ENCODE measurements at places on chromosomes 7 and 10.

DNA sequence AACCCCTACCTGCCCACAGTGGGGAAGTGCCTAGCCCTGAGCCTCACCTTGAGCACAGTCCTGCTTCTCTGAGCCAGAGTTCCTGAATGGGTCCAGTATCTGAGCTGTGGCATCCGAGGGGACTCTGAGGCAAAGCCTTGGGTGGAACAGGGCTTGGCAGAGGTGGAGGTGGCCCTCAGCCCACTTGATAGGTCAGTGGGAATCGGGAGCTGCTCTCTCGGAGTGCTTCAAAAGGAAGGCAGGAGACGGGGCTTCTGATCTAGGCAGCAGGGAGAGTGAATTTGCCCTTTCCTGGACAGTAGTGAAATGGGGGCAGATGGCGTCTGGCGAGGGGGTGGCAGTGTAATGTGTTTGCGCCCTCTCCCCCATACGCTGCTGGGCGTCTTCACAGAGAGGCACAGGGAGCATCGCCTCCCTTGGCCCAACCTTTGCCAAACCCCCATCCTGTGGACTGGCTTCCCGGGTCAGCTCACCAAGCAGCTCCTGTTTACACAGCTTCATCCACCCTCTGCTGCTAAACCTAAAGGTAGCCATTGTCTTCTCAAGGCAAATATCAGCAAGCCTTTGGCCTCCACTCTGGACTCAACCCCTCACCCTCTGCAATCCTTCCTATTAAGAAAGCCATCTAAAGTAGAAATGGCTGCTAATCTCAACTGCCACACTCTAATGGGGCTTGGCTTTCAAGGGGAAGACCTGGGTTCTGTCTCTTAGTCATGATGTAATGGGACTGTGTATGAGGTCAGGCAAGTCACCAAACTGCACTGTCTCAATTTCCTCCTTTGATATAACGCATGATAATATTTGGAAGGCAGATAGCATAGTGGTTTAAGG, 21.1 kb upstream of the VDAC2 start:
- no peak for DNase-seq

GRCh38 chr10:128097783-128098182, 28.4 kb downstream of the MKI67 start:
- DNase-seq, result no peak

DNA sequence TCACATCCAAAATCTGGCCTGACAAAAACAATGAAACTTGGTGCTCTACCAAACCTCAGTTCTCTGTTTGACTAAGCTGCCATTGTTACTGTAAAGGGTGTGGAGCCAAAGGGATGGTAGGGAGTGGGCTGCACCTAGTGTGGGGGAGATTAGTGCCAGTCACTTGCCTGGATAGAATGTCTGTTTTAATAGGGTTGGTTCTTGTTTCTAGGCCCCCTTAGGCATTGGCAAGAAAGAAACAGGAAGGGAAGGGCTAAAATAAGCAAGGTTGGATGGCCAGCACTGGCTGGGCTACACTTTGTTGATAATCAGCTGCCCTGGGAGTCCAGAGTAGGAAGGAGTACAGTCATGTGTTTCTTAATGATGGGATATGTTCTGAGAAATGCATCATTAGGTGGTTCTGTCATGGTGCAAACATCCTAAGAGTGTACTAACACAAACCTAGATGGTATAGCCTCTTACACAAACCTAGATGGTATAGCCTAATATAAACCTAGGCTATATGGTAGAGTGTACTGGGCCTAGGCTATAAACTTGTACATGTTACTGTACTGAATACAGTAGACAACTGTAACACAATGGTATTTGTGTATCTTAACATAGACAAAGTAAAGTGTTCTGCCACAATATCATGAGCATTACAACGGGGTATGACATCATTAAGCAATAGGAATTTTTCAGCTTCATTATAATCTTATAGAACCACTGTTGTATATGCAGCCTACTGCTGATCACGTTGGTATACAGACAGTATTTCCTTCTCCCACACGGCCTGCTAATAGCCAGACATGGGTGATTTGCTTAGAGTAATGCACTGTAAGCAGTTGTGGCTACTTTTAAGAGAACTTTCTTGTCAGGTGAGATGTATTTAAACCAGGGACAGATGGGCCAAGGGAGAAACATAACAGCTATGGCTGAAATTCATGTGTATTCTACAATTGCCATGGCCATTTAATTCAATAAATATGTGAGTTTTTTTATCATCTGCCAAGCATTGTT, 15.4 kb downstream of the BBIP1 start:
- no peak for DNase-seq

DNA sequence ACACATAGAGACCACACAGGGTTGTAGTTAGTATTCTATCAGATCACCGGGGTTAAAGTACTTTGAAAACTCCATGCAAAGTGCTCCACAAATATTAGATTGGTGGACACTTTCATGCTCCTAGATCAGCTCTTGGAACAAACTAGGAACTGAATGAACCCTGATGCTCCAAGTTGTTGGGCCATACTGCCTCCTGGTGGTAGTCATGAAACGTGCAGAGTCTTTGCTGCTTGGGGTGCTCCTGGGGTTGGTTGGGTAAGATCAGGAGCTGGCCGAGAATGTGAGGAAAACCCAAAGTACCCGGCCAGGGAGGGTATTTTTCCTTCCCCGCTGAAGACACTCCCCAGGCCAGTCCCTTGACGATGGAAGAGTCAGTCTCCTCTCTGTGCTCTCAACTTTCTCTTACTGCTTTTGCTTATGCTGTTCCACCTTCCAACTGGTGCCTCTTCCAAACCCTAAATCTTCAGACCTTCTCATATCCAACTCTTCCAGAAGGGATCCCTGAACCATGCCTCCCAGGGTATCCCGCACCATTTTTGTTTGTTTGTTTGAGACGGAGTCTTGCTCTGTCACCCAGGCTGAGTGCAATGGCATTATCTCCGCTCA, 918 bp upstream of the RPEL1 start:
- peak; percentile 28 for DNase-seq

DNA sequence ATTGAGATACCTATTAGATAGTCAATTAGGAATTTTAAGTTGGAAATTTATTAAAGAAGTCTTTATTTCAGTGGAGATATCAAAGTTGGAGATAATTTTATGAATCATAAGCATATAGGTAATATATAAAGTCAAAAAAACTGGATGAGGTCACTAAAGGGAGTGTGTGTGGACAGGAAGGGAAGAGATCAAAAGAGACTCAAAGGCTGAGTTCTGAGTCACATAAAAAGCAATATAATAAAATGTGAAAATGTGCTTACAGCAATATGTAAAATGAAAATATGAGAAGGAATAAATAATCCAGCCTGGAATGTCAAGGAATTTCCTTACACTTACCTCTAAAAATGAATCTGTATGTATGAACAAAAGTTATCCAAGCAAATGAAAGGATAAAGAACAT, 583.3 kb upstream of the SORCS1 start:
- DNase-seq, result no peak

- DNase-seq, result no peak
Observed at GRCh38 chr7:75756991-75757676, 14.9 kb downstream of the CCL26 start.

DNA sequence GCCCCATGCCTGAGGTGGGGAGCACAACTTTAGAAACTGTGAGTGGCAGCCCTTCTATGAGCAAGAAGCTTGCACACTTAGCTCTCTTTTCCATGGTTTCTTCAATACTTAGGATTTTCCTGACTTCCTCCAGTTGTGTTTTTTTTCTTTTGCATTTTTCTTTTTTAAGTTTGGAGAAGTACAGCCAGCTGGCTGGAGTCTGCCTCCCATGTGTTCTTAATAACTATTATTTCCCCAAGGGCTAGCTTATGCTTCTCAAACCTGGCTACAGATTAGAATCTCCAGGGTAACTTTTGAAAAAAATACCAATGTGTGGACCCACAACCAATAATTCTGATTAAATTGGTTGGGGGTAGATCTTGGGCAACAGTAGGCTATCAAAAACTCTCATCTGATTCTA, 37.4 kb upstream of the MEOX2 start:
- DNase-seq, result no peak

GRCh38 chr7:78479348-78479747, 680.8 kb downstream of the PHTF2 start:
- no peak for DNase-seq

DNA sequence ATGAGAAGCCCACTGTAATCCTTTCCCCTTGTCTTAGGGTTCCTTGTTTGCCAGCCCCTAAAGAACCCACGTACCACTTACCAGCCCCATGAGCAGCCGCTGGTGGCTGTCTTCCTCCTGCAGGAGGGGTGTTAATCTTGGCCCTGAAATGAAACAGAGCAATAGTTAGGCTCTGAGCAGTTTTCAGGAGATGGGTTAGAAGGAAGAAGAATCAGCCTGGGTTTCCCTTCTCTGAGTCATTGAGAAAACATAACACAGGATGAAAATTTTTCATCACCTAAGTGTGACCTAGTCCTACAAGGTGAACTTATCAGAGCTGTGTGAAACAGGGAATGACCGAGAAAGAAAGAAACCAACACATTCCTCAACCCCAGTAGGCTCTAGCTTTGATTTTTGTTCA, 90.0 kb downstream of the GSAP start:
- DNase-seq, result no peak
